ENCODE measurements at places on chromosomes 7 and 10.

DNA sequence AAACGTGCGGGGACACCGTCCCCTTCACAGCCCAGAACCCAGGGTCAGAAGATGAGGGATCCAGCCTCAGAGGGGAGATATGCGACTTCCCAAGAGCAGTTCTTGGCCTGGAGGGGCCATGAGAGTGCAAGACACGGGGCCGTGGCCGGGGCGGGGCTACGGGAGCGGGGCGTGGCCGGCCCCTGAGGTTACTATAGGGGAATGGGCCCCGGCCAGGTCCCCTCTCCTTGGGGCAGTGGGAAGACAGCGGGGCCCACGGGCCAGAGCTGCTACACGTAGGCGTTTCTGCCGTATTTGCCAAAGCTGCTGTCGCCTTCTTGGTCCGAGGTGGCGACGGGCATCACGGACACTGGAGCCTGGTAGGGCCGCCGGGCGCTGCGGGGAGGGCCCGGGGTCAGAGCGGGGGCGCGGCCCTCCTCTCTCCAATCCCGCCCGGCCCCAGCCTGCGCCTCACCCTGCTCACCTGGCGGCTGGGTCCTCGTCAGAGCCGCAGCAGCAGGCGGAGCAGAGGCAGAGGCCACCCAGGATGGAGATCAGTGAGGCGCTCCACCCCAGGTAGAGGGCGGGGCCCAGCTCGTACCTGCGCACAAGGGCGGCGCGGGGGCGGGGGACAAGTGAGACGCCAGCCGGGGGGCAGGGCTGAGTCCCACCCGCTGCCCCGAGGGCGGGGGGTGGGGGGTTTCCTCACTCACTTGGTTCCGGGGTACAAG, 5.3 kb downstream of the CLDN15 start:
- DNase-seq, result no peak

GRCh38 chr10:122617476-122618270, 57.1 kb downstream of the DMBT1 start:
- no peak for DNase-seq

DNA sequence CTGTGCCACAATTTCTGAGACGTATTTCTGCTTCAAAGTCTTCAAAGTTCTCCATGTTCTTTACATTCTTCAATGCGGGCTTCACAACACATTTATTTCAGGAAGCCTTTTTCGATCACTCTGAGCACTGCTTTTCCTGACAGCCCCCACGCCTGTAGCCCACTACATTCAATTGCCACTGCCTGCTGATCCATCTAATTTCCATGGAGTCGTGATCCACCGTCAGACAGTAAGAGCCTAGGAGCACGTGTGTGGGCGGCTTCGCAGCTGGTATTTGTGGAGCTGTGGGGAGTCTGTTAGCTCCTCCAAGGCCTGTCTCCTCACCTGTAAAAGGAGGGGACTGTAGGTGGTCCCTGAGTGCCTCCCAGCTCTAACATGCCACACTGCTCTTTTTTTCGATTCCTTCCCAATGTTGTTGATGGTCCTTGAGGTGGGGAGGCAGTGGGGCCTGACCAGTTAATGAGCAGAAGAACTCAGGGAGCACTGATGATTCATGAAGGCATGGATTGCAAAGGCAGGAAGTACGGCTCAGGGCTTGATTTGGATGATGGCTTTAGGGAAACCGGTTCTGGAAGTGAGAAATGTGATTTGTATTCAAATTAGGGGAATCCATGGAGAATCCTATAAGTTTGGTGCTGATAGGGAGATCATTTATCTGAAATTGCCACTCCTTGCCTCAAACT, 401.1 kb upstream of the PODXL start:
- no peak for DNase-seq

- no peak for DNase-seq
Measured at GRCh38 chr10:101222683-101223273, 6.5 kb downstream of the LBX1 start.

DNA sequence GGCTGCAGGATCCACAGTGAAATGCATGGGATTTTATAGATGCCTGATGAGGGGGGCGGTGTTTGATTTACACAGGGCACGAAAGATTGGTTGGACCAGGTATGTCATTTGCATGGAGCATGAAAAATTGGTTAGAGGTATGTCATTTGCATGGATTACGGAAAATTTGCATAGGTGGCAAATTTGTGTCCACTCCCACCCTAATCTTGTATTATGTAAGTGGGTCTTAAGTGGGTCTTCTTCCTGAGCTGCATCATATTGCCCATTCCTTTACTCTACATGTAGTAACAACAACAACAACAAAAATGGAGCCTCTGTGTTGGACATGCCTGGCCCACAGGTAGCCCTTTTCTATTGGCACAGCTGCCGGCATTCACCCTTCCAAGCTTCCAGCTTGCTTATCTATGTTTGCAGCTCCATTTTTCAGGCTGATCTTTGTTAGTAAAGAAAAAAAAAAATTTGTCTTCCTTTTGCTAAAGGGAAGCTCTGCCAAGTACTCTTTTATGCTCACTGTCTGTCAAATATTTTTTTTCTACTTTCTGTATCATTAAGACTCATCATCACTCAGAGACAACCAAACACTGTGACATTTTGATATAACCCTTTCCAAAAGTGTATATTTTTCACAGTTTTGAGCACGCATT, 10.3 kb upstream of the ZNF273 start:
- DNase-seq, result no peak
